ENCODE measurements at places on chromosomes 12 and 14. TPM values are rescaled to one million over a fixed set of nuclear protein-coding genes. Genes with fewer than 3 reads are reported as not detected.

DNA sequence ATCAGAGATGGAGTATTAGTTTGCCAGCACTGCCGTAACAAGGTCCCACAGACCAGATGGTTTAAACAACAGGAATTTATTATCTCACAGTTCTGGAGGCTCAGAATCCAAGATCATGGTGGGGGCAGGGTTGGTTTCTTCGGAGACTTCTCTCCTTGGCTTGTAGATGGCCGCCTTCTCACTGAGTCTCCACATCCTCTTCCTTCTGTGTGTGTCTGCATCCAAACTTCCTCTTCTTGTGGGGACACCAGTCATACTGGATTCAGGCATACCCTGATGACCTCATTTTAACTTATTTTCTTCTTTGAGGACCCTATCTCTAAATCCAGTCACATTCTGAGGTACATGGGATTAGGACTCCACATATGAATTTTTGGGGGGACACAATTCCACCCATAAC, 455.5 kb downstream of the RGS6 start:
- DNase-seq: no peak

KRT86 gene
- polyA plus RNA-seq: not detected

DNA sequence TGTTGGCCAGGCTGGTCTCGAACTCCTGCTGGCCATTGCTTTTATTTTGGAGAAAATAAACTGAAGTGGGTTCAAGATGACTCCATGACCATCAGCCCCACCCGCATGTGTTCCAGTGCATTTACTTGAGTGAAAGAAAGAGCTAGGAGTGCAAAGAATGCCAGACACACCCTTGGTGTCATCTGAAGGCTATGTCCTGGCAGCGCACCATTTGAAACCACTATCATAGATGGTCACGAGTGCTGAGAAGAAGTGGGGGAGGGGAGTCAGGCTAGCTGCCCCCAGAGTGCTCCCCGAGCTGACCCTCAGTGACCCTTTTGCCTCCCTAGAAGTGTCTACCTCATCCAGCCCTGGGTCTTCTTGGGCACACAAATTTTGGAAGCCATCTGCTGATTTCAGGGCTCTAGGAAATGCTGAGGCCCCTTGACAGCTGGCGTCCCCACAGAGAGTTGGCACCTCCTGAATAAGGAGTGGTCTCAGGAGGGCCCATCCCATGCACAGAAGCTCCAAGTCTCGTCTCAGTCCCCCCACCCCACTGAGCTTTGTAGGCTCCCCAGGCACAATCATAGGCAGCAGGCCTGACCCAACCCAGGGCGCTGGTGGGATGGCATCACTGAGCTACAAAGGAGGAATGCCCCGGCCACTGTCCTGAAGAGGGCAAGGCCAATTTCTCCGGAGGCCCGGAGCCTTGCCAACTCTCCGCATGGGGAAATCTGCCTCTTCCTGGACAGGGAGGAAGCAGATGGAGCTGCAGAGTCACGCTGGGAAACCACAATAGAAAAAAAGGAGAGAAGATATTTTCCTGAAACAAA, 28.0 kb downstream of the PXN start:
- DNase-seq: no peak

COCH gene
- polyA plus RNA-seq: 6.9 TPM

EMC9 gene
- polyA plus RNA-seq: 17.9 TPM

SERPINA12 gene
- polyA plus RNA-seq: 0.36 TPM

DNA sequence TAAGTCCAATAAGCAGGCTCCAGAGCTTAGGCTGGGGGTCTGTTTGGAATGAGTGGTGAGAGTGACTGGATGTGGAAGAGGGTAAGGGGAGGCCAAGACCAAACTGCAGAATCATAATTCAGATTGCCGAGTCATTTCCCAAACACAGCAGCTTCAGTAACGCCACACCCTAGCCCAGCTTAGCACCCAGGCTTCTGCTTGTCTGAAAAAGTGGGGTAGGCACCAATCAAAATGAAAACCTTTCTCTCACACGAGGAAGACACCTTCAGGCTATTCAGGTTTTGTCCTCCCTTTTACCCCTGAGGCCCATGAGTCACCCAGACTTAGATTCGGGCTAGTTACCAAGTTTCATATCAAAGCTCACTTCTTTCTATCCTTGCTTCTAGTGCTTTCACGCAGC, 306.1 kb downstream of the DAD1 start:
- DNase-seq: no peak

DNA sequence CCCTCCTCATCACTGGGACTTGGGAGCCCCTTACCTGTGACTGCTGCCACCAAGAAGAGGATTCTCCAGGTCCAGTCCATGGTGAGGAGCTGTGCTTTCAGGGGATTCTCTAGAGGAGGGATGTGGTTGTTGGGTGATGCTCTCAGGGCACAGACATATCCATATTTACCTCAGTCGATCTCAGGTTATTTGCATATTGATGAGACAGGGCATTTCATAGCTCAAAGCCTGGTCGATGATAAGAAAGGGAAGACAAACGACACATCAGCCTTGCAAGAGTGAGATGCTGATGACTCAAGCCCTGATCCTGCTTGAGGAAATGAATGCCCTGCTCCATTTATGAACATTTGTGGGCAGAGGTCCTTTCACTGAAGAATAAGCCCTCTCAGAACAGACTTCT, 981.0 kb downstream of the TMEM121 start:
- no peak for DNase-seq

OVCH1 gene
- polyA plus RNA-seq: 1.2 TPM

TSPAN19 gene
- 0.43 TPM for polyA plus RNA-seq

DNA sequence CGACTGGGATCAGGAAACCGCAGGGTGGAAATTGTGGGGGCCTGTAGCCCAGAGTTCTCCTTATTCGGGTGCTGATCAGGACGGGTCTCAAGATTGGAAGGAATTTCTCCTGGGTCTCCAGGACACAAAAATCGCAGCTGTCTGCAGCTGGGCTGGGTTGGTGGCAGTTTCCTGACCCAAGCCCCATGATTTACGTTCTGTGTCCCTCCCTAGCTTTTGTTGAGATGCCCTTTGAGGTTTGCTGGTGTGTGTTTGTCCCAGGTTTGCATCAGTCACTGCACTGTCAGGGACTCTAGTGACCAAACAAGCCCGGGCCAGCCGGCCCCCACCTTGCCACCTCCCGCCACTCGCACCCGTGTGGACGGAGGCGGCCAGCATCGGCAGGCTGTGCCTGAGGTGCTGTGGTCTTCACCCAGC, 89.5 kb downstream of the FBXL14 start:
- DNase-seq: no peak

DNA sequence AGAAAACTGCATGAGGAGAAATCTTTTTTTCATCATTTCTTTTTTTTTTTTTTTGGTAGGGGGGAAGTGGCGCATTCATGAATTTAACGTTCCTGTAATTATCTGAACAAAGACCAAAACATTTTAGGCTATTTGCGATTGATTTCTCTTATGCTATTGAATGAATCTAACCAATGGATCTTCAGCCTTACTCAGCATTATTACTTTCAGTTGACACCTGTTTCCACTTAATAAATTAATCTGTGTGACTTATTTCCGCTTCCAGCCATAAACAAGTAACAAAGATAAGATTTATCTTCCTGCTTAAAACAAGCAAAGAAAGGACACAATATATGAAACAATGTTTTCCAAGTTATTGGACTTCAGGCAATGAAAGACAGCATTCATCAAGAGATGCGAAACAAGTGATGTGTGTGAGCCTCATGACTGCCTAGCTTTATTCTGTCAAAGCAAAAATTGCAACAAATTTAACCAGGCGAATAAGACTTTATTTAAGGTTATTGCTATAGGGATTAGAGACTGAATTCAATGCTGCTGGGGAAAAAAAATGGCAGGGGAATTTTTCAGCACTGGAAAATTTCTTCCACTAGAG, 1026.9 kb downstream of the LRFN5 start:
- no peak for DNase-seq

TNS2 gene
- polyA plus RNA-seq: 139 TPM

DNA sequence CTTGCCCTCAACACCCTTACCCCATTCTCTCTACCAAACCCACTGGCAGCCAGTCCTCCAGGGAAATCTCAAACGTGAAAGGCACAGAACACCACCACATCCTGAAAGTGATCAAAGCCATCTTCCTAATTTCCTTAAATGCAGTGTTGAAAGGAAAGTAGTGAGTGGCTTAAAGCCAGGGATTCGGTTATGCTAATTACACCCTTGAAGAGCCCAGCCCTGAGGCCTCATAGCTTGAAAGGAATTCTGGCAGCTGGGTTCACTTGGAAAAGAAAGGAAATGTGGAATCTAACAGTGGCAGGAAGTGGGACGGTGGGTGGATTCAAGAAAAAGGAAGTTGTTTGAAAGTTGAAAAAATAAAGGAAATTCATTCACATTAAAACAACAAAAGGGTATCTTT, 73.0 kb upstream of the FICD start:
- DNase-seq: no peak

TMEM30B gene
- polyA plus RNA-seq: 5.0 TPM

GOLT1B gene
- 60.9 TPM for polyA plus RNA-seq

DNA sequence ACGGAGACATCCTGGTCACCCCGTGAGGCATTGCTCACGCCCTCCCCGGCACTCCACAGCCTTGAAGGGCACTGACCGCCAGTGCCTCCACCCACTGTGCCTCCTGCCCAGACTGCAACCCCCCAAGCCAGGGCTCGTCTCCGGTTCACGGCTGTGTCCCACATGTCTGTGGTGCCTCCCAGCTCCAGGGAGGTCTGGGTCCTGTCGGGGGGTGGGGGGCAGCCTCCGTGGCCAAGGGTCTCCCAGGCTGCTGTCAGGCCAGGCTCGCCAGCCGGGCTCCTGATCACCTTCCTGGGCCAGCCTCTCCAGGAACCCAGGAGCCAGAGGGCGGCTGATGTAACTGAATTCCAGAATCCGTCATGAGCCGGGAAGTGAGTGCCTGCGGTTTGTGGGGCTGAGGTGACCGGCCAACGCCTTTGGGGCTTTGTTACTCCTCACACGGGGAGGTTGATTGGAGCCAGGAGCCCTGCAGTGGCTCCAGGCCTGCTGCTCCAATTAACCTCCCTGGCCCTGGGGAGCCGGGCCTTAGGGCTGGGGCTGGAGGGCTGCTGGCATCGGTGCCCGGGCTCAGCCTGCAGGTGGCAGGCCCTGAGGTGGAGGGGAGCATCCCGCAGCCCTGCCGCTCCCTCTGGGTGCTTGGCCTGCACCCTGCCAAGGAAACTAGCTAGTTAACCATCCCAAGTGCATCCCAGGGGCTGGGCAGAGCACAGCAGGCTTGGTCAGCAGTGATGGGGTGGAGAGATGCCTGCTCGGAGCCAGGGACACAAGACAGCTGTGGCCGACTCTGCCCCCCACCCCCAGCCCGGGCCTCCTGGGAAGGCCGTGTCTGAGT, 36.4 kb upstream of the FBRSL1 start:
- no peak for DNase-seq

RD3L gene
- polyA plus RNA-seq: not detected

DNA sequence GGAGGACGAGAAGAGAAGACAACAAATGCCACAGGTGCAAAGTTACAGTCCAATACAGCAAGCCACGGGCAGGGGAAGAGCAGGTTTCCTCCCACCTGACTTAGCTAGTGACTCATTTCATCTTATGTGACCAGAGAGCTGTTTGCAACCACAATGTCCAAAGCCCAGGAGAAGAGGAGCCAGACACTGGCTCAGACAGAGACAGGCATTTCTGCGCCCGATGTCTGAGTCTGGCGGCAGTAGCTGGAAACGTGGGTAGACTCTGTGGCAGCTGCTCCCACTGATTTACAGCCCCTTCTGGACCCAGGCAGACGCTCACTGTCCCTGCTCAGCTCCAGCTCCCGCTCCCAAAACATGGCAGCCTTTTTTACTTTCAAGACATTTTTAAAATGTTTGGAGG, 60.0 kb downstream of the CHGA start:
- no peak for DNase-seq

DNA sequence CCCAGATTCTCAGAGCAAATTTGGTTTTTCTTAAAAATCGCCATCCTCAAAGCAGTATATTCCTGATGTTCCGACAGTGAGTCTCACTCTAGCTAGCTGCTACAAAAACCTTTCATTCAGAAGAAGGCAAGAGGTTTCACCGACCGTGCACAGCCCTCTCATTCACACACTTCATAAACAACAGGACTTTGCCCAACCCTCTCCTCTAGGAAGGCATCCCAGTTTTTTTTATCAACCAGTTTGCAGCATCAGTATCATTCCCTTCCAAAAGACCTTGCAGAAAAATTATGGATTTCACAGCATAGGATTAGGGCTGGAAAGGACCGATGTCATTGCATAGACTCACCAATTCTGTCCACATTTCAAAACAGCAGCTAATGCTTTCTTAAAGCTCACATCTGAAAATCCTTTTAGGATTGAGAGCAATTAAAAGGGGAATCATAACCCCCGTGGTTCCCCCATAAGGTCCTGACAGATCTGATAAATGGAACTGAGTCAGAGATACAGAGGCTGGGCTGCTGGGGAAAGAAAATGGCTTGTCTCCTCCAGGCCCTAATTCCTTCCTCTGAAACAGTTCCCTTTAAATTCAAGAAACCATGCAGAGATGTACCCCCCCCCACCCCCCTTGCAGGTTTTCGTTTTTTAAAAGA, 597 bp downstream of the SVOP start:
- no peak for DNase-seq

PLEKHH1 gene
- 53.5 TPM for polyA plus RNA-seq

DNA sequence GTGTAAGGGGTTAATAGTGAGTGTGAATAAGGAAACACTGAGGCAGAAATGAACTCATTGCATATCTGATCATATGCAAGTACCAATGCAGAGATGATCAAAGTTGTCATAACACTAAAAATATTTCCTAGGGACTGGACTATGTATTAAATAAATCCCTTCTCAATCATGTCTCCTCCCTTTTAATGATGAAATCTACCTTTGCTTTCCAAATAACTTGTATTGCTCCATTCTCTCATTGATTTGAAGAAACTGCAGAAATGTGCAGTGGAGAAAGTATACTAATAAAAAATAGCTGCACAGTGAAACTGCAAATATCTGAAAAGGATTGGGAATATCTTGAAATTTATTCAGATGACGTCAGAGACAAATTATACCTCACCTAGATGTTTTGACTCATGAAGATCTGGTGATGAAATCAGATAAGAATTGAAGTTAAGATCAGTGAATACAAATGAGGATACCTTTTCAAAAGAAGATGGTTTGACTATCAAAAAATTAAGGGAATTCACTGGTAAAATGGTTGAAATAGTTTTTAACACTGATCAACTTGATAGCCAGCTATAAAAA, 1264.9 kb upstream of the USP15 start:
- no peak for DNase-seq

DNA sequence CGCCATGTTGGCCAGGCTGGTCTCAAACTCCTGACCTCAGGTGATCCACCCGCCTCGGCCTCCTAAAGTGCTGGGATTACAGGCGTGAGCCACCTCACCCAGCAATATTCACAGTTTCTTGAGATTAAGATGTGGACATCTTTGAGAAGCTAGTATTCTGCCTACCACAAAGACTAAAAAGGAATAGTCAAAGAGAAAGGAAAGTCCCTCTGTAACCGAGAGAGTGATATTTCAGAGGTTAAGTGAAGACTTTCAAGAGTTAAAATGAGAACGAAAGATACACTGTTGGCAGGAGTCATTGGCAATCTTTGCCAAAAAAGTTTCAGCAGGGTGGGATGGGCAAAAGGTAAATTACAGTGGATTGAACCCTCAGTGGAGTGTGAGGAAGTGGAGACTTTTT, 15.6 kb downstream of the DGKA start:
- DNase-seq: no peak
